Endothelial cell of coronary artery (primary cell): ENCODE measurements at places on chromosomes 3 and 15. TPM values are rescaled to one million over a fixed set of nuclear protein-coding genes. Genes with fewer than 3 reads are reported as not detected.

ERC2 gene
- 0.28 and 1.1 TPM in 2 replicates for total RNA-seq

RSL24D1 gene
- total RNA-seq, result 69.5 and 87.1 TPM in 2 replicates

ISLR2 gene
- total RNA-seq, result 0.09 TPM in 1 of 2 replicates, not detected in the other

ACTRT3 gene
- 3.3 and 4.3 TPM in 2 replicates for total RNA-seq

ARL14 gene
- not detected in 2 replicates for total RNA-seq

ULK3 gene
- 13.4 and 14.9 TPM in 2 replicates for total RNA-seq

FILIP1L gene
- 20.0 and 47.9 TPM in 2 replicates for total RNA-seq

RETNLB gene
- total RNA-seq, result not detected in 2 replicates

IL5RA gene
- total RNA-seq, result not detected in 2 replicates

SERPINI2 gene
- not detected in 2 replicates for total RNA-seq

CCR4 gene
- 0.09 TPM in 2 replicates for total RNA-seq
